ENCODE measurements at places on chromosomes 5 and 9.

DNA sequence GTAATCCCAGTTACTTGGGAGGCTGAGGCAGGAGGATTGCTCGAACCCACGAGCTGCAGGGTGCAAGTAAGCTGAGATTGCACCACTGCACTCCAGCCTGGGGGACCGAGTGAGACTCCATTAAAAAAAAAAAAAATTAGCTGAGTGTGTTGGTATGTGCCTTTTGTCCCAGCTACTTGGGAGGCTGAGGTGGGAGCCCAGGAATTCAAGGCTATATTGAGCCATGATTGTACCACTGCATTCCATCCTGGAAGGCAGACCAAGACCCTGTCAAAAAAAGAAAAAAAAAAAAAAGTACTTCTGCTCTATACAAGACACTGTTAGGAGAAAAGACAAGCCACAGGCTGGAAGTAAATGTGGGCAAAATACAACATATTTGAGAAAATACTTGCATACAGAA is 68.5 kb upstream of the FBXW11 start:
- no peak for DNase-seq

DNA sequence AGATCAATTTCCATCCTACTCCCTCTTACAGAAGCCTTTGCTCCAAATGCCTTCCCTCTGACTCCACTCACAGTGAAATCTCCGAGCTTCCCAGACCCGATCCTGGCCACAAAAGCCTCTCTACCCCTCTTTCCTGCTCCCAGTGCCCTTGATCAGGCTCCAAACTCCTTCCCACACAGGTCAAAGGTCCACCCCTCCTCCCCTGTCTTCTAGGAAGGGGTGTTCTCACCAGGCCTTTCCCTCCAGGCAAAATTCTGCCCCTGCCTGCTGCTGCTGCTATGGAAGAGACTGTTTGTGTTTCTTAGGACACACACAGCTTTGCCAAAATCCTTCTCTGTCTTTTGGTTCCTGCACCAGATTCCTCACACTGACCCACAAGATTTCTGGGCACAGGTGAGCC is 85.8 kb upstream of the ALDH1A1 start:
- DNase-seq, result peak; percentile 59

DNA sequence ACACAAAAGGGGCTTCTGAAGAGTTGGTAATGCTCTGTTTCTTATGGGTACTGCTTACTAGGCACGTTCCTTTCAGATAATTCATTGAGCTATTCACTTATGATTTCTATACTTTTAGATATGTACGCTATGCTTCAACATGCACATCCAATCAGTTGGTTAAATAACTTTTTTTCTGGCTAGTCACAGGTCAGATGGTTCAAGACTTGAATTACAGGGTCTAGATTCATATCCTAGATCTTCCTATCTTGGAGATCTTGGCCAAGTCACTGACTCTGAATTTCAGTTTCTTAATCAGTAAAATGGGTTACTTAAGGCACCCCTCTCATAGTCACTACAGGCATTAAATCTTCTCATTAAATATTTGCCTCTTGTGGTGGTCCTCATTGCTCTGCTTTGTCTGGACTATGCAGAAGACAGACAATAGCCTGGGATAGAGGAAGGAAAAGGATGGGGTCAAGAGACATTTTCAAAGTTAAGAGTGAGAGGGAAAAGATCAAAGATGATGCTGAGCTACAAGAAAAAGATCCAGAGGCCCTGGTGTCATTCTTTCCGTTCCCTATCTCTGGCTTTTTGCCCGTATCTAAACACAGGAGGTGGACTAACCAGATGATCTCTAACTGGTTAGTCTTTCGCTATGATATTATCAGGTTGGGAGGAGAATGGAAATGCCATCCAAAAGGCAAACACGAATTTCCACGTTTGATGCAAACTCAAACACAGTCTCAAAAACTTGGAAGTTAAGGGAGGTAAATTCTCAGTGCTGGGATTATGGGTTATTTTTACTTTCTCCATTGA is 1.8 kb upstream of the CCDC180 start:
- no peak for DNase-seq

- DNase-seq, result peak; percentile 93
These were observed 21.0 kb upstream of the TOR1B start for GRCh38 chr9:129781981-129782380.

- DNase-seq, result no peak
These were observed 31.6 kb downstream of the NSUN2 start for GRCh38 chr5:6601271-6601670.
